Heart left ventricle (tissue), 16 donors: ENCODE measurements at places on chromosomes 2 and 18.

DNA sequence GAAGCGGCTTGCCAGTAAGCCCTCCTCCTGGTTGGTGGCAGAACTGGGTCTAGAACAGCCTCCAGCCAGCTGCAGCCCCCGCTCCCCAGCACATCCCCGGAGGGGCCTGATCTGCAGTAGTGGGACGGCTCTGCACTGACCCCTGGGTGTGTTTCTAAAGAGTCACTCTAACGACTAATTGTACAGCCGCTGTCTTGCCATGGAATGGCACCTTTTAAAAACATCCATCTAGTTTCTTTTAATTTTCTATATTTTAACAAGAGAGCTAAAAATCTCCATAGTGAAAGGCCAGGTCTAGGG, 82.0 kb downstream of the MTCL1 start:
- no peaks in the 10 kb centered on the region for H3K27me3 ChIP-seq
- no peak overlapping the region for H3K4me3 ChIP-seq
- no peak for DNase-seq

DNA sequence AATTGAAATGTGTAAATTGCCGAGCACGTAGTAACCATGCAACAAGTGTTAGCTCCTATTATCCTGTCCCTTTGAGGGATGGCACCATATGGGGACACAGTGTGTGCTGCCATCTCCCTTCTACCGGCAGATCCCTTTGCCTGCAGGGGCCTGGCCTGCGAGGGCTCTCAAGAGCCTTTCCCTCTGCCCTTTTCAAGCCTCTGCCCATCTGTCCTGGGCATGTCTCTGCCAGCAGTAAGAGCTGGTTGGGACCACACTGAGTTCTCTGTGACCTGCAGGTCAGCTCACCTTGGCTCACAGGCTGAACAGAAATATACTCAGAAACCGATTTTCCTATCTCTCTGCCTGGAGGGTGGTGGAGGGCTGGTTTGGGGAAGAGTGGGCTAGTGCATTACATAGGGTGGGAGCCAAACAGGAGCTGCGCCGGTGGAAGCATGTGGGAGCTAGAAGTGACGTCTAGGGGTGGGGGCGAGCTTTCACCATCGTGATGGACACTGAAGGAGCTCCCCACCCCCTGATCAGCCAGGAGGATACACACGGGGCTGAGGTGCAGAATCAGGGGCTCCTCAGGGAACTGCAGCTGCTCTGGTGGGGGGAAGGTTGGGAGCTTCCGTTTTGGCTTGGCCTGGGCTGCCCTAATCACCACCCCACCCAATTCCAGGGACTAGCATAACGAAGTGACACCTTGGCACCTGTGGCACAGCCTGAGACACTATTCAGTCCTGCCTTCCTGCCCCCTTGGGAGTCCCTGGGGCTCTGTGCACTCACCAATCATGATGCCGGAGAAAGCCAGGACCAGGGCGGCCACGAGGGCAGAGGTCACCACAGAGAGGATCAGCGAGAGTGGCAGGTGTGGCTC, 109.7 kb downstream of the CLIP4 start:
- DNase-seq, result no peak
- H3K4me1 ChIP-seq, result no peaks in the 10 kb centered on the region
- no peaks in the 10 kb centered on the region for H3K36me3 ChIP-seq
- H3K27ac ChIP-seq, result no peak overlapping the region
- peaks cover 17% of the 10 kb centered on the region for H3K27me3 ChIP-seq

- no peak for DNase-seq
- H3K27me3 ChIP-seq, result no peaks in the 10 kb centered on the region
- H3K27ac ChIP-seq, result peak overlapping the region; percentile 31
- no peak overlapping the region for H3K4me3 ChIP-seq
- H3K36me3 ChIP-seq, result no peaks in the 10 kb centered on the region
Observed at GRCh38 chr2:152499896-152500735, 165.1 kb downstream of the FMNL2 start.

DNA sequence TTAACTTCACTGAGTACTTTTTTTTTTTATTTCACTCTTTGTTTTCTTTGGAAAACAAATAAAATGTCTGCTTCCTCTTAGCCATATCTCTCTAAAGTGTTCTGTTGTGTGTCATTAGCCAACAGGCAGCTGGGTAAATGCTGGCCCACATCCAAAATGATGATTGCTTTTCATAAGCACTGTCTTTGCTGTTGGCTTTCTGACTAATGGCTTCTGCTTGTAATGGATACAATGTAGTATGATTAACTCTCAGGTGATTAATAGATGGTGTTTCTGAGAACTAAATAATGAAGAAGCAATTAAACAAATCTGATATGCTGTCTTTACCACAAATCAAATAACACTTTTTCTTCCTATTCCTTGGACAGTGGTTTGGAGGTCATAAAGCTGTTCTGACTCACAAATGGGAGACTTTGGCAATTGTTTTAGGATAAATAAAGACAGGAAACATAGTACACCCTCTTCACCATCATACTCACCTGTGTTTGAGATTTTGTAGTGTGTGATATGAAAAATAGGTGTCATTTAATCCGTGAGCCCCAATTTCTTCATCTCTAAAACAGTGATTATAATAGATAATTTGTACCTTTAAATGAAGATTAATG, 888.4 kb downstream of the TSN start:
- no peaks in the 10 kb centered on the region for H3K36me3 ChIP-seq
- H3K4me1 ChIP-seq, result no peaks in the 10 kb centered on the region
- no peaks in the 10 kb centered on the region for H3K27me3 ChIP-seq
- no peak overlapping the region for H3K4me3 ChIP-seq
- DNase-seq, result peak; percentile 12

- peak; percentile 69 for DNase-seq
- H3K4me3 ChIP-seq, result no peak overlapping the region
- peaks cover 8% of the 10 kb centered on the region for H3K4me1 ChIP-seq
- no peaks in the 10 kb centered on the region for H3K27me3 ChIP-seq
- H3K27ac ChIP-seq, result no peak overlapping the region
Observed at GRCh38 chr18:43772907-43773306, 495.6 kb upstream of the SYT4 start.

GRCh38 chr18:62324917-62325805, at the start of gene TNFRSF11A:
Gene TNFRSF11A, plus strand, starts transcription at chr18:62325310. Its CDS starts 43 bp downstream, at chr18:62325353.
- DNase-seq, result peak; percentile 31
- H3K4me3 ChIP-seq, result peak within 1 kb of the TSS; percentile 48
- no peaks in the 10 kb centered on the region for H3K36me3 ChIP-seq
- H3K4me1 ChIP-seq, result peaks cover 45% of the 10 kb centered on the region
- peaks cover 47% of the 10 kb centered on the region for H3K27me3 ChIP-seq

GRCh38 chr18:48003426-48004349, 73.2 kb upstream of the SMAD2 start:
- H3K4me1 ChIP-seq, result peaks cover 17% of the 10 kb centered on the region
- DNase-seq, result peak; percentile 78
- H3K27me3 ChIP-seq, result no peaks in the 10 kb centered on the region
- H3K36me3 ChIP-seq, result no peaks in the 10 kb centered on the region
